ENCODE measurements at places on chromosomes 5 and 9.

- DNase-seq, result no peak
Measured at GRCh38 chr9:88993327-88993726, 2.1 kb downstream of the S1PR3 start.

DNA sequence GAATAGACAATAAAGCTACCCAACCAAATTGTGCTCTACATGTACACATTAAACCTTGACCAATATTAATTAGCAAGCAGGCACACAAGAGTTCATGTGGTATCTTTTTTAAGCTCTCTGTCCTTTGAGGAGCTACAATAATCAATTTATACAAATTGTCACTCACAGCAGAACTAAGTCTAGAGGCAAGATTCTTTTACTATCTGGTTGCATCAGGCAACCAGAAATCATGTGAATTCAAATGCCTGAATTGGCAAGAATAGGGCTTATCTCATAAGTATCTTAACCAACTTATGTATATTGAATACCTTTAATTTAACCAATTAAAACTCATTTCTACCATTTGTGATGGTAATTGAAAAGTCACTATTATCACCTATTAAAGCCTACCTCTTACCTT is 145.5 kb upstream of the HAPLN1 start:
- no peak for DNase-seq

DNA sequence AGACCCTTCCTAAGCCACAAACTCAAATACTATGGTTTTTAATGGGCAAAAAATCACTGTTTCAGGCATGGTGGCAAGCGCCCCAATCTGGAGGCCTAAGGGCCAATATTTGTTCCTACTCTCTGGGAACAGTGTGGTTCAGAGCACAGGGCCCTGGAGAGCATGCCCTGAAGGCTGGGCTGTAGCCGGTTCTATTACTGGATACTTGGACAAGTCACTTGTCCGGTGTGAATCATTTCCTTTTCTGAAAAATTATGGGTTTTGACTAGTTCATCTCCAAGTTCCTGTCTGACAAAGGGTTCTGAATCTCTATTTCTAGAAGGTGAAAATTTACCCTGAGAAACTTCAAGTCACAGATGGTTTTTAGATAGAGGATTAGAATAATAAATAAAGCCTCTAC is 75.0 kb downstream of the OTULIN start:
- DNase-seq, result no peak

- DNase-seq, result no peak
Measured at GRCh38 chr9:103902263-103902662, 191.8 kb upstream of the SMC2 start.

- DNase-seq, result no peak
Measured at GRCh38 chr5:11560915-11561697, 343.1 kb downstream of the CTNND2 start.

DNA sequence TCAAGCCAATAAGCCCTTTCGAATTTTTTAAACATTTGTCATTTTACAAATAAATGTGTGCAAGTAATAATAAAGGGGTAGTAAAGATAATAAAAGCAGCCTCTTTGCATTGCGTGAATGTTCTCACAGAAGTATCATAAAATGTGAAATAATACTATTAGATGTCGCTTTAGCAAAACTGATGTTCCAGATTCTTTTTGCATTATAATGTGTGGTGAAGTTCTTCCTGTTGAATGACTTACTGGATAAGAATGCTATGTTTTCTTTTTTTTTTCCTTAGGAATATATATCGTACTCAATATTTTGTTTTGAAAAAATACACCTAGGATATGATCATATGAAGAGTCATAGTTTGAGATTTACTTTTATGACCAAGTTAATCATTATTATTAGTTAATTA is 85.2 kb upstream of the CDH12 start:
- DNase-seq, result no peak

GRCh38 chr9:93597142-93597706 is 20.8 kb downstream of the PHF2 start:
- DNase-seq, result no peak

DNA sequence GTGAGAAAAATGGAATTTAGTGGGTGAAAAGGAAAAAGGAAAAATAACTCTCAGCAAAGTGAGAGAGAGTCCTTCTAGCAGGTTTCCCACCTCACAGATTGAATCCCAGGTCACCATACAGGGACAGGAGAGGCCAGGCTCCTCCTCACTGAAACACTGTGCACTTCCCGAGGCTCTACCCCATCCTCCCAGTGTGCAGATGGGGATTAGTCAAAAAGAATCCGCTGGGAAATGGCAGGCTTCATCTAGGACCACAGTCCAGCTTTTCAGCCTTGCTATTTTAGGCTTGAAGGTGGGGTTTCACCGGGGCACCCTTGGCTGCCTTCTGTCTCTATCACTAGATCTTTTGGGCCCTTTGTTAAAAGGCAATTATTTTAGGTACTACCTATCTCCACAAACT is 47.8 kb downstream of the YIPF5 start:
- no peak for DNase-seq

DNA sequence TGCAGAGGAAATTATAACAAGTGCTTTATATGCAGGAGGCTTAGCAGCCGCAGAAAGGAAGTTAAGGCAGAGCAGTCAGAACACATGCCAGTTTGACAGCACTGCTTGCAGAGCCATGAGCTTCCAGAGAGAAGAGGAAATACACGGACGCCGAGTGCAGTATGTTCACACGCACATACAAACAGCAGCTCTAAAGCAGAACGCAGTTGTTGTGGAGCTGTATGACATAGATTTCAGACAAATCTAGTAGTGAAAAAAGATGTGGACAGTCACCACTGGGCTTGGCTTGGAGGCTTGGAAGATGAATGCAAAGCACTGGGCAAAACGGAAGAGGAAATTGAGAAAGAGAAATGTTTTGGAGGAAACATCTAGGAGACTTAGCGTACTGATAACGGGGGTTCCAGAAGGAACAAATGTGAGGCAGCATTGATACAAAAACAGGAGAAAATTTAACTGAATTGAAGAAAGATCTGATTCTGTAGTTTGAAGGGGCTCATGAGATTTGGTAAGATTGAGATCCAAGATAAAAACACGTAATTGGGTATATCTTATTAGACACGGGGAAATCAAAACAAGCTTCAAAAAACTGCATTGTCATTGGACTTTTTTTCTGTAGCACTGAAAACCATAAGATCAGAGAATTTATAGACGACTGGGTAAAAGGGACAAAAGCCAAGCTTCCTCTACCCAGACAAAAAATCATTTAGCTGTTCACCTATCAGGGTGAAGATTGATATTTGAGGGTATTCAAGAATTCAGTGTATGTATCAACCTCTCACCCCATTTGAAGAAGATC is 19.6 kb upstream of the ROPN1L start:
- DNase-seq, result no peak

DNA sequence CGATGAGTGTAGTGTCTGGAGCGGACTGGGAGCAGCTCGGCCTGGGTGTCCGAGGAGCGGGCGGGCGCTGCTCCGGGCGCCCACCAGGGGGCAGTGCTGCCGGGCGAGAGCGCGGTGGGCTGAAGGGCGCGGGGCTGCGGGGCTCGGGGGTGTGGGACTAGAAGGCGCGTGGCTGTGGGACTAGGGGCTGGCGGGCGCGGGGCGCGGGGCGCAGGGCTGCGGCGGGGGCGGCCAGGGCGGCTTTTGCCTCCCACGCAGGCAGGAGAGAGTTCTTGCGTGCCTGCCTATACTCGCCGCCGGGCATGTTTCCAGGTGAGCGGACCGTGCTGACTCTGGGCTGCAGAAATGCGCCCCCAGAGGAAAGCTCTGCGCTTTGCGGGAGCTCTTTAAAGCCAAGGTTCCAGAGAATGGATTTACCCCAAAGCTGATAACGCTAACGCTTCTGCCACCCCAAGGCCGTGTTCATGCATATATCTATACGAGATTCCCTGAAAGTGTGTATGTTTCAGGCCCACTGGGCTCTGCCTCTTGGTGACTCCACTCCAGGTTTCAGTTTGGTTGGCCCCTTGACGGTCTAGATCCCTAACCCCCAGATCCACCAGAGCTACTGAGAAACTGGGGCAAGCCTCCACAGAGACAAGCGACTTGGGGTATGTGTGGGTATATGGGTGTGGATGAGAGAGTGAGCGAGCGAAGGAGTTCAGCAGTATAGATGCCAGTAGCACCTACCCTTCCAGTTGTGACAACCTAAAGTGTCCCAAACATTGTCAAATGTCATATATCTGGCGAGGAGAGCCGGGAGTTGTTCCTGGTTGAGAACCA is 56.2 kb downstream of the ACER2 start:
- peak; percentile 52 for DNase-seq

DNA sequence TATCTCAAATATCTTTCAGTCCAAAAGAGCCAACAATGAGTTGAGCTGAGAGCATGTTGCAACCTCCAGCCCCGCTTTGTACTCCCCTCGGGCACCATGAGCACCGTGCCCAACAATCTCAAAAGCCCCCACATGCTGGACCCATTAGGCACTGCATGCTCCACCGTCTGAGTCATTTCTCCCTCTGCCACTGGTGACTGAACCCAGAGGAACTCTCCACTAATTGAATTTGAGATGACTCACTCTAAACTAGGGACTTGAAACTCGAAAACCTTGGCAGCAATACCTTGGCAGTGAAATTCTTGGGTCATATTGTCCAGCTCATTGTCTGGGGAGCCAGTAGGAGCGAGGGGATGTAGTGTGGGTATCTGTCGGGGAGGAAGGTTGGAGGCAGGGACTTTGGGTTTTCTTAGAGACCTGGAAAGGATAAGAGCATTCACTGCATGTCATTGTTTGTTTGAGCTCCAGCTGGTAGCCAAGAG is 49.9 kb upstream of the SLIT3 start:
- DNase-seq, result no peak

GRCh38 chr9:91572811-91573210 is 149.2 kb upstream of the NFIL3 start:
- no peak for DNase-seq

- no peak for DNase-seq
Measured at GRCh38 chr9:132957805-132958204, 13.4 kb upstream of the TSC1 start.

- peak; percentile 85 for DNase-seq
Measured at GRCh38 chr5:154520861-154521453, 42.9 kb upstream of the HAND1 start.

- no peak for DNase-seq
Measured at GRCh38 chr9:116223926-116224325, 70.3 kb downstream of the PAPPA start.

- DNase-seq, result no peak
Measured at GRCh38 chr5:97094579-97095317, 47.7 kb downstream of the LIX1 start.

DNA sequence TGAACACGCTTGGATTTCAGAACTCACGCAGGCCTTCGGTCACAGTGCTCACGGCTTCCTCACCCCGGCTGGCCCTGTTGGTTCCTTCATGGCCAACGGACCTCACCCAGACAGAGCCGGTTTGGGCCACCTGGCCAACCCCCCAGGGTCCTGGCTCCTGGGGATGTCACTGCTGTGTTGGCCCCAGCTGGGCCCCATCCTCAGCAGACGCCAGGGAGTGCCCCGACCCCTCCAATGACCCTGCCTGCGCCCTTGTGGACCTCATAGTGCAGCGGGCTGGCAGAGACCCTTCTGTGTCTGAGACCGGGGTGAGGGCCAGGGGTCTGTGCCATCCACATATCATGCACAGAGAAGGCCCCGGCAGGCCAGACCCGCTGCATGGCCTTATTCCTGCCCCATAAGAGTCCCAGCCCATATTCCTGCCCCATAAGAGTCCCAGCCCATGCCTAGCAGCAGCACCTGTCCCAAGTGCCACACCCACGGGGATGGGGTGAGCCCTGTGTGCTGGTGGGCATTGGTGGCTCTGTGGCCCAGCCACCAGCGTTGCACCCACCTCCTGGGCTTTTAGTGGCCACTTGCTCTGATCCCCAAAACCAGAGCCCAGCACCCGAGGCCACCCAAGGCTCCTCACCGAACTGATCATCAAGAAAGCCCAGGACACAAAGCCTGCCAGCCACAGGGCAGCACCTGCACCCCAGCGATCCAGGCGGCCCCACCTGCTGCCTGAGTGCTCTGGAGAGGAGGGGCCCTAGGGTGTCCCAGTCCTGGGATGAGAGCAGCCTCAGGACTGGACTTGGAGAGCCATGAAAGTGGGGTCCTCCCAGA is 1.3 kb upstream of the LPCAT1 start:
- no peak for DNase-seq

- DNase-seq, result no peak
Measured at GRCh38 chr5:6790346-6790865, 77.2 kb downstream of the TENT4A start.

DNA sequence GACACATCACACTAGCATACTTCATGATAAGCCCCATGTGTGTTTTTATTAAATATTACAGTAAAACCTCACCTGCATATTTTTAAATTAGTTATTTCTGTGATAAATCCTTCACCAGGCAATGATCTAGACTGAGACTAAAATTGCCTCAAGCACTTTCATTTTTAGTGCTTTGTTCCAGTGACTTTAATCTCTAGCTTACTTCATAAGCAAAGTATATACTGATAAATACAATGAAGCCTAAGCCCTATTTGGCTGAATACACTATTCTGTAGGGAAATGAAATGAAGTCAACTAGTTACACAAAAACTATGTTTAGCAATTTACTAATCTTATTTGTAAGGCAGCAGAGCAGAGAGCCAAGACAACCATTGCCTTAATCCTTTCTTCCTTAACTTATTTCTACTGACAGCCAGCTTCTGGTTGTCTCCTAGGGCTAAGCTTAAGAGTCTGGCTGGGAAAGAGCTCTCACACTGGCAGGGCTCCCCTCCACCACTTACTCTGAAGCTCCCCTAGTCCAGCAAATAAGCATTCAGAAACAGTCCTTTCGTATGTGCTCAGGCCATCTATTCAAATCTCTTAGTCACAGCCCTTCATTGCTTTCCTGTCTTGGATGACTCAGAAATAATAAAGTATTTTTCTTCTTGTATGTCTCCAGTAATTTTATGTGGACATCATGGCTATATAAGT is 31.4 kb upstream of the MTAP start:
- no peak for DNase-seq

DNA sequence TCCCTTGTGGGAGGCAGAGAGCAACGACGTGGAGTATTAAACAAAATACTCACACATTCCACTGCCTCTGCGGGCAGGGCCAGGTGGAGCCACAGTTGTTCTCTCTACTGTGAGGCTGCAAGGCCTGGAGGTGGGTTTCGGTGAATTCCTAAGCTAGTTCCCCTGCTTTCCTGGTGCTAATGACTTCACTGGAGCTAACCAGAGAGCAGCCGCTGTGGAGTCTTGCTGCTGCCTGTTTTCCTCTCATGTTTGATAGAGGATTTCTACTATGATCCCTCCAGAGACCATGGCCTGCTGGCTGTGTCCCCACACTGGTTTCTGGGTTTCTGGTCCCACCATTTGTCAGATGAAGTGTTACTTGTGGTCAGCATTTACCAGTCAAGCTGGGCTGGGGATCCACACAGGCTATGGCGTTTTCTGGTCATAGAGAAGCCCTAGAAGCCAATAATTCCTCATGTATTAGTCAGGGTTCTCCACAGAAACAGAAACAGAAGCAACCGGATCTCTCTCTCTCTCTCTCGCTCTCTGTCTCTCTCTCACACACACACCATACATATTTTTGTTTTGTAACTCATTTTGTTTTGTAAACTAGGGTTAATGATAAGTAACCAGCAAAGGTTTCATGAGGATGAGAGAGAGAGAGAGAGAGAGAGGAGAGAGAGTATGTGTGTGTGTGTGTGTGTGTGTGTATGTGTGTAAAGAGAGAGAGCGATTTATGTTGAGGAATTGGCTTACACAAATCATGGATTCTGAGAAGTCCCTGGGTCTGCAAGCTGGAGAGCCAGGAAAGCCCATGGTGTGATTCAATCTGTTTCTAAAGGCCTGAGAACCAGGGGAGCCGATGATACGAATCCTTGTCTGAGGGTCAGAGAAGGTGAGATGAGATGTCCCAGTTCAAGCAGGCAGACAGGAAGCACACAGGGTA is 403.0 kb downstream of the GADD45G start:
- no peak for DNase-seq

GRCh38 chr9:133813749-133814585 is 75.8 kb upstream of the SARDH start:
- DNase-seq, result no peak
